ENCODE measurements at places on chromosomes 4 and X.

- DNase-seq = peak; percentile 56
These were observed 69.8 kb upstream of the TMEM33 start for GRCh38 chr4:41865306-41865980.

GRCh38 chr4:110998320-110998719 lies 375.4 kb upstream of the PITX2 start:
- no peak for DNase-seq

DNA sequence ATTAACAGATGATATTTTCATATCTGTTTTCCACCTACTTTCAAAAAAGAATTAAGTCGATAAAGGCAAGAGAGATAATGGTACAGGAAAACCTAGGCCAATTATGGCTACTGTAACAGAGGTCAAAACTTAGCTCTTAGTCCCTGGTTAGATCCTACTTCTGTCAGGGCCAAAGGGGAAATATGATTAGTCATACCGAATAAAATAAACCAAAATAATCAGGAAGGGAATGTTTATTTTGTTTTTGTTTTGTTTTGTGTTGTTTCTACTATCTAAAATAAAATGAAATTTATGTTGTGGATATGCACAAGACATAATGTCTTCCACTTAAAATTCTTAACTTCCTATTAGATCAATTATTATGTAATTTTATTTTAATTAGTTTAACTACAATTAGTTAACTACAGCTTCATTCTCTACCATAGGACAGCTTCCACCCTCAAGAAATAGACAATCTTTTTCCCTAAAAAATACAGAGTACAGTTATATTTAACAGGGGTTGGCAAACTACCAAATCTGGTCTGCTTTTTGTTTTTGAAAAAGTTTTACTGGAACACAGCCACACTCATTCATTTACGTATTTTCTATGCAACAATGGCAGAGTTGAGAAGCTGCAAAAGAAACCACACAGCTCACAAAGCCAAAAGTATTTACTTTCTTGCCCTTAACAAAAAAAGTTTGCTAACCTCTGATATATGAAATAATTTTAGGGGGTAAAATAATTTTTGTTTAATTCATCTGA lies 25.4 kb downstream of the TMEM47 start:
- DNase-seq = no peak

DNA sequence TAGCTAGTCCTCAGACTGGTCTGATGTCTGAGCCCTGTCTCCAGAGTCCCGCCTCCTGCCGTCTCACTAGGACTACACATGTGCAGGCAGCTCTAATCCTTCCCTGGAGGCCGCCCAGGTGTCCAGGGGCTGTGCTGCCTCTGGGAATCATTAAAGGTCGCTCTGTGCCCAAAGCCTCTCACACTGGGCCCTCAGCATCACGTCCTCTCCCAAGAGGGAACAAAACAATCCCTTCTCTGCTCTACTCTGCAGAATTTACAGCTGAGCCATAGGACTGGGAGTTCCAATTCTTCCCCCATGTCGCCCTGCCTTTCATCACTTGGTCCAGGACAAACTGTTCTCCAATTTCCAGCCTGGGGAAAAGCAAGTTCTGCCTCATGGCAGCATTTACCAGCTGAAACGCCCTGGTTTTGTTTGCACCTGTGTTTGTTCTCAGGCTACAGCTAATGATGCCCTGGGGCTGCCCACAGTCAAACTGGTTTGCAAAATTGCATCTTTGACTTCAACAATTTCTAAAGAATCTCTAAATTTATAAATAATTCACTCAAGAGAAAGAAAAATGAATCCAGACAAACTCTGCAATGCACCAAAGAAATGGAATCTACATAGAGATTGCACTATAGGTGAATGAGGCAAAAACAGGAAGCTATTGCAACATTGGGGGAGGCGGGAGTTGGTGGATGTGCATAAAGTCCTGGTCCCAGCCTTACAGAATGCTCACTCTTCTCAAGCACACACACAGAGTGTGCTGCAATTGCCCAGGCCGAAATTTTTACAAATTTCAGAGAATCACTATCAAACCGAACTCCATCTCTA lies 7.2 kb upstream of the MRFAP1 start:
- DNase-seq = no peak

DNA sequence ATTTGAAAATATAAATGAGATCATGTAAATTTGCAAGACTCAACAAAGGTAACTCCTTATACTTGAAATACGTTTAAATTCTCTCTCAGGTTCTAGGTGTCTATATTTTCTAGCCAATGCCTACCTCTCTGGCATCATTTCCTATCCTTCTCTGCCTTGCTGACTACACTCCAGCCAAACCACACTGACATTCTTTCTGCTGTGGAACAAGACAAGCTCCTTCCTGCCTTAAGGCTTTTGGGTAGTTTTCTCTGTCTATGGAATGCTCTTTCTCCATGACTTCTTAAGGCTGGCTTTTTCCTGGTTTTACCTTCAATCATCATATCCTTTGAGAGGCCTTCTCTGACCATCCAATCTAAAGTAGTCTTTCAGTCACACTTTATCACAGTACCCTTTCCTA lies 201.0 kb downstream of the SPRY1 start:
- no peak for DNase-seq

- DNase-seq = no peak
These were observed 74.0 kb downstream of the FANCB start for GRCh38 chrX:14798805-14799397.

- DNase-seq = no peak
These were observed 5.8 kb downstream of the TIFA start for GRCh38 chr4:112279882-112280315.
